ENCODE measurements at places on chromosomes 1 and 21.
A peak's percentile ranks its signal among the peaks of the same experiment; 100 is the strongest.

DNA sequence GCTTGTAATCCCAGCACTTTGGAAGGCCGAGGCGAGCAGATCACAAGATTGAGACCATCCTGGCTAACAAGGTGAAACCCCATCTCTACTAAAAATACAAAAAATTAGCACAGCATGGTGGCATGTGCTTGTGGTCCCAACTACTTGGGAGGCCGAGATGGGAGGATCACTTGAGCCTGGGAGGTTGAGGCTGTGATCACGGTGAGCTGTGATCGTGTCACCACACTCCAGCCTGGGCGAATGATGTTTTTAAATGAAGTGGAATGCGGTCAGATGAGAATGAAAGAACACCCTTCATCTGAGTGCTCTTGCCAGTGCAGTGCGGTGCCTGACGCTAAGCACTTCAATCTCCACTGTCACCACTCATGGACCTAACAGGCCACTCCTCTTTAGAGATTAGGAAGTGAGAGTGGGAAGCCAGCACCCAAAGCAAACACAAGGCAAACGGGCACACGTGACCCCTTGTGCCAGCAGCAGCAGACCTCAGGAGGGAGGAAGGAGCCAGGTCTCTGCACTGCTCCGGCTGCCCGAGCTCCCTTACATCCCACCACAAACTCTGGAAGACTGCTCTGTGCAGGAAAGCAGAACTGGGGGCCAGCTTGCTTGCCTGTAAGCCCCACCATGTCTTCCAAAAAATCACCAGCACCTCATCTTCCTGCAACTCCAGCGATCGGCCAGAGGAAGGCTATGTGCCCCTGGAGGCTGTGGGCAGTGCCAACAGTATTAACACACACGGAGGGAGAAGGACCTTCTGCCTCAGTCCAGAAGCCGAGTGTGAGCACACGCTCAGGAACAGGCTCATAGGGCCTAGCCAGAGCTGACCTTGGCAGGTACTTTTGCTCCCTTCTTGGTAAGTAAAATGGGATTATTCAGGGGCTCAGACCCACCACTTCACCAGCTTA is 9.7 kb downstream of the CTNNBIP1 start:
- DNase-seq, result no peak

- DNase-seq, result no peak
These were observed 184.5 kb upstream of the EDN2 start for GRCh38 chr1:41668967-41669366.

DNA sequence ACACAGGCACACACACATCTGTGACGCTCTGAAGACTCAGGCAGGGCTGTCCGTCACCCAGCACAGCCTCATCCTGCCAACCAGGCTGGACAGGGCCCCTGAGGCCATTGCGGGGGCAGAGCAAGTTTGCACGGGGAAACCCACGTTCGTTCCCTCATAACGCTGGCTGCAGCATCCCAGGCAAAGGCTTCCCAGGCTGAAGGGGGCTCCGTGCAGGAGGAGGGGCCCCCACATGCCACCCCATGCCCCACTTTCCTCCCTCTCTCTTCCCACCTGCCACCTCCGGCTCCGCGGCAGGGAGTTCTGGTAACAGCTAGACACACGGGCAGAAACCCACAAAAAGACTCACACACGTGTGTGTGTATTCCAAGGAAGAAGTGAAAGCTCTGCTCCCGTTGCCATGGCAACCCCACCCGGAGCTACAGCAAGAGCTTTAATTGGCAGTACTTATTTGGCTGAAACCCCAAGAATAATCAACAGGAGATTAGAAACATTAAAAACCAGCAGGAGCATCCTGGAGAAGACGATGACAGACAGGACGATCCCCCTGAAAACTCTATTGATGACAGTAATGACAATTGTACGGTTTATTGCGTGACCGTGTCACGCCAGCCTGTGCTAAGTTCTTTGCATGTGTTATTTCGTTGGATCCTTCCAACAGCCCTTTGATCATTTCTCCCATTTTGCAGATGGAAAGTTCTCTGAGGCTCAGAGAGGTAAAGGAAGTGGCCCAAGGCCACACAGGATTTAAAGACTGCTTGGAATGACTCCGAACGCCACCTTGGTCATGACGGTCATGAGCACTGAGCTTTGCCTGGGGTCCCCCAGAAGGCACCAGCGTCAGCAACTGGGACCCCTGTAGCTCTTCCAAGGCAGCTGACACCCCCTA is 247.1 kb downstream of the NPHP4 start:
- no peak for DNase-seq

DNA sequence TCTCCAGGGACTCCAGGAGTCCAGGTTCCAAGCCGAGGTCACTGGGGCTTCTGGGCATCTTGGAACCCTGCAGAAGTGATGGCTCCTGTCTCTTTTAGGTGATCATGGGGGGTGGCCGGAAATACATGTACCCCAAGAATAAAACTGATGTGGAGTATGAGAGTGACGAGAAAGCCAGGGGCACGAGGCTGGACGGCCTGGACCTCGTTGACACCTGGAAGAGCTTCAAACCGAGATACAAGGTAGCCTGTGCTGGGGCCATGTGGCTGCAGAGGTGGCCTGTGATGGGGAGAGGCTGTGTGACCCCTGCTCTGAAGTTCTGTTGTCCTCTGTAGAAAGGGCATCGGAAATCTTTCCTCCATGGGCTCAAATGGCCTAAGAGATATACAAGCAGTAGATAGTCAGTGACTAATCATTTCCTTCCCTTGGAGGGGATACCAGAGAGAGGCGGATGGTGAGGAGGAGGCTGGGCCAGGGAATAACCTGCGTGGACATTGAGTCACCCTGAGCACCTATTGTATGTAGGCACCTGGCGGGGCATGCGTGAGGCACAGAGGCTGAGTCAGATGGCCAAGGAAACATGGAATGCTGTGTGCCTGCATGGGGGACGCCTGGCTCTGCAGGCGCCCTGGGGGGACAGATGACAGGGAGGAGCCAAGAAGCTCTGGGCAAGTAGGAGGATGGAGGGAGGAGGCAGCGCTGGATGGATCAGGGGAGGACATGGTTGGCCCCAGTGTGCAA is 59.0 kb downstream of the ALPL start:
- DNase-seq, result no peak

GRCh38 chr1:29002792-29003191 is 88.4 kb downstream of the EPB41 start:
- DNase-seq, result no peak

GRCh38 chr1:171636141-171636540 is 14.1 kb downstream of the MYOCOS start:
- no peak for DNase-seq

DNA sequence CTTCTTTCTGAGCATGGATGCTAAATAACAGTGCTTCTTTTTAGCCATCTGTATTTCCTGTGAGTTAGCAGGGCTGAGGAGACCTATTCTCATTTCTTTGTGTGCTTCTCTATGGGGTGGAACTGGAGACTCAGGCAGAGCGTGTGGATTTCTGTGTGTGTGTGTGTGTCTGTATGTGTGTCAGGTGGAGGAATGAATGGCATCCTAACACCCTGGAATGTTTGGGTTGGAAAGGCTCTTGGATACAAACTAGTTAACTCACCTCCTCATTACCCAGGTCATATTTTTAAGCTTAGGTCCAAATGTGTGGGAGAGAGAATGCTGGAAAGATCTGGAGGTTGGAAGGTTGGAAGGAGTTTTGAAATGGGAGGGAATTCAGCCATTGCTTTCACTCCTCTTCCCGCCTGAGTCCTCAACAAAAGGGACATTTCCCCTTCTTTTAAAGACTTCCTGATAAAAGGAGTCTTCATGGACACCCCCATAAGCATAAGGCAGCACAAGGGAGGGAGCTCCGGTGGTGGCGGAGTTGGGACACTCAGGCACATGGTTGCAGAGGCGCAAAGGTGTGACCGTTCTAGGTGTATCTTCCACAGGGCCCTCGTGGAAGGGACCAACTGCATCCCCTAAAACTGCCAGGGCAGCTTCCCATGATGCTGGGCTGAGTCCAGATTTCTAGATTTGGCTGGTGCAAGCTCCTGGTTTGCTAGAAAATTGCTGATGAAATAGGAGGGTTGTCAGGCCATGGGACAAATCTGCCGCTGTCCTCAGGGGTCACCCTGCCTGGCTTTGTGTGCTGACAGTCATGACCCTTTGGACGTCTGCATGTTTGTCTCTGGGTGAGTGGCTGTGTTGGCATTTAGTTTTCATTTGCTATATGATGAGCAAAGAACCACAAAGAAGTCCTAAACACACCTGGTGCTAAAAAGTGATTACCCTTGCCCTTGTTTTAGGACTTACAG is 37.6 kb downstream of the MTARC1 start:
- DNase-seq, result no peak

GRCh38 chr1:156936191-156936590 is 15.8 kb downstream of the LRRC71 start:
- no peak for DNase-seq

DNA sequence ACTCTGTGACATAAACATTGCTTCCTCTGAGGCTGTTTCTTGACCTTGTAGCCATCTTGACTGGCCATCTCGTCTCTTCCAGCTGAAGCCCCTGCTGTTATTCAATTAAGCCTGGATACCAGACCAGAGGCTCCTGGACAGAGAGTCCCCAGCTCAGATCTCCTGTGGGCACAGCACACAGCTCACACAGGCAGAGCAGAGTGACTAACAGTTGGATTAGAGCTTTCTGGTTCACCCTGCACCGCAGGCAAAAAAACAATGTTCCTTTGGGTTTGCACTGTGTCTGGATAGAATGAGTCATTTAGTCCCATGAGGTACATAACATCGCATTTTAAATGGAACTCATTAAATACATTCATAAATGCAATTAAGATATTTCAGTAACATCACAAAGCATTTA is 33.4 kb upstream of the USH2A start:
- peak; percentile 42 for DNase-seq

GRCh38 chr21:42218836-42219605 is at the start of gene ABCG1:
ABCG1 (plus strand) TSS chr21:42219140; CDS start chr21:42219263, 123 bp downstream.
- no peak for DNase-seq

DNA sequence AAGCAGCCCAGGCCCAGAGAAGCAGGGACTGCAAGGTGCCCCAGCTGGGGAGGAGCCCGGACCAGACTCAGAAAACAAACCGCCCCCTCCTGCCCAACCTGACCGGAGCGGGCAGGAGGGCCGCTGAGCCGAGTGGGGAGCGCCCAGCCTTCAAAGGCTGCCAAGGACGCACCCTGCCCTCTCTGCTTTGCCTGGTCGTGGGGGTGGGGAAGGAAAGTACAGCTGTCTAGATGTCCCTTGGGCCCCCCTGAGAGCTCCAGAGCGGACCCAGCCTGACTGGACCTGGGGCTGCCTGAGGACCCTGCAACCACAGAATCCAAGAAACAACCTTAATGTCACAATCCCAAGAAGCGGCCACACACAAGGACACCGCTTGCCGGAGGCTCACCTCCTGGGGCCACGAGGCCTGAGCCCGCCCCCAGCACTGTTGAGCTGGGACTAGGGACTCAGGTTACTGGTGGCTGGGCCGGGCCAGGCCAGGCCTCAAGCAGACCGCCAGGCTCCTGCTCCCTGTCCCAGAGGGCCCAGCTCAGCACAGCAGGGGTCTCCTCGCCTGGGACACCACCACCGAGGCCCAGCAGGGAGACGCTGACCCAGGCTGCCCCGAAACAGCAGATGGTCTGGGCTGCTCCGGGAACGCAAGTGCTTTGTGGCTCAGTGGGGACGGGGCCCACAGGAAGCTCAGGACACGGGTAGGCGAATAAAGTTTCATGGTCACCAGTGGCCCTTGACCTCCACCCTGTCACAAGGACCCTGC is 1.4 kb downstream of the DVL1 start:
- no peak for DNase-seq

- DNase-seq, result no peak
These were observed 9.4 kb upstream of the TARBP1 start for GRCh38 chr1:234488054-234489006.

- no peak for DNase-seq
These were observed 891 bp downstream of the RPS6KA1 start for GRCh38 chr1:26530410-26530894.

GRCh38 chr1:167627865-167628641 is 2.0 kb upstream of the RCSD1 start:
- no peak for DNase-seq

GRCh38 chr1:117857418-117857817 is 72.0 kb downstream of the GDAP2 start:
- DNase-seq, result no peak

GRCh38 chr21:31501926-31502325 is 157.6 kb upstream of the SOD1 start:
- no peak for DNase-seq

GRCh38 chr1:84928979-84929378 is 36.0 kb upstream of the LPAR3 start:
- no peak for DNase-seq

GRCh38 chr1:218350035-218350525 is 4.9 kb downstream of the TGFB2 start:
- DNase-seq, result no peak

DNA sequence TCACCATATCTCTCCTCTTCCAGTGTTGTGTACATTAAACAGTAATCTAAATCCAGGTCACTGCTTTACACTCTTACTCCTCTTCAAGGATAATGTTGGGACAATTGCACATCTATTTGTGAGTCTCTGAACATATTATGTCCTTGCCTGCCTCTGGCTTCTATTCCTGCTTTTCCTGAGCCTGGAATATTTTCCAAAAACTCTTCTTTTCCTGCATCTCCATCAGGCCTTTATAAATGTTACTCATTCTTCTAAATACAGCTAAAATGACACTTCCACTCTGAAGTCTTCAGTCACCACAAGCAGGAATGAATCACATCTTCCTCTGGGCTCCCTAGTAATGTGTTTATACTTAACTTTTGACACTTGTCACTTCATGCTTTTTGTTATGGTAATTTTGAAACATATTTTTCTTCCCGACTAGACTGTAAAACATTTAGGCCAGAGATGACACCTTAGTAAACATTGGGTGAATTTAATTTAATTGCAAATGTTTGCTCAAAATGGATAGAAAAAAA is 396.0 kb downstream of the LRRIQ3 start:
- DNase-seq, result no peak

GRCh38 chr1:167587872-167588271 is 34.3 kb upstream of the CREG1 start:
- DNase-seq, result no peak

GRCh38 chr1:17098446-17099317 is 20.6 kb downstream of the PADI2 start:
- no peak for DNase-seq

DNA sequence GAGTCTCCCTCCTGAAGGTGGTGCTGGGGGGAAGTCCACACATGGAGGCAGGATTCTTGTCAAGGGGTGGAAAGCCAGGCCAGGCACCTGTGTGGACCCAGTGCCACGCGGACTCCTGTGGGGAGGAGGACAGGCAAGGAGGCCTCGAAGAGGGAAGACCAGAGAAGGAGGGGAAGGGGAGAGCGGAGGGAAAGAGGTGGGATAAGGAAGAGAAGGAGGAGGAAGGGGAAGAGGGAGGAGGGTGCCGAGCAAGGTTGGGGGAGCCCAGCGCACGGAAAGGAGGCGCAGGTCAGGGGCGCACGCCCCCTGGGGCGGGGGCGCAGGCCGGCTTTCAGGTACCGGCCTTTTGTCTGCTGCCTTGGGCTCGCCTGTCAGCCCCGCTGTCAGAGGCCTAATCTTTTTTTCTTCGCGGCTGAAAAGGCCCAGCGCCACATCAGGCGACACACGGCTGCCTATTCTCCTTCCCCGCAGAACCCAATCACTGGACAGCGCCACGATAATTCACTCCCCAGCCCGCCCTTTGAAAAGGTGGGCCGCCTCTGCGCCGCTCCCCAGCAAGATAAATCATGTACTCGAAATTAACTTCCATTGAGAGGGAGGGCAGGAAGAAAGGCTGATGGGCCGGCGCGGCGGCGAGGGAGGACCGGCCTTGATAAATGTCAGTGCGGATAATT is 42.5 kb downstream of the PRDM16 start:
- DNase-seq, result no peak
